Stimulated activated CD8-positive, alpha-beta memory T cell treated with anti-CD3 and anti-CD28 coated beads, Interleukin-12 subunit alpha, Interleukin-12 subunit beta, amount 100 ng/mL, for 4 hours (primary cell): ENCODE measurements at places on chromosomes 16 and 17.

- DNase-seq, result no peak
Observed at GRCh38 chr16:51049678-51050376, 101.2 kb downstream of the SALL1 start.

GRCh38 chr17:7410634-7411426 lies 3.2 kb downstream of the NLGN2 start:
- DNase-seq, result no peak

- no peak for DNase-seq
Observed at GRCh38 chr17:6498356-6498755, 54.1 kb downstream of the PIMREG start.

- no peak for DNase-seq
Observed at GRCh38 chr16:11386791-11387546, 41.7 kb downstream of the RMI2 start.

GRCh38 chr16:72865258-72865657 lies 182.7 kb downstream of the ZFHX3 start:
- no peak for DNase-seq

DNA sequence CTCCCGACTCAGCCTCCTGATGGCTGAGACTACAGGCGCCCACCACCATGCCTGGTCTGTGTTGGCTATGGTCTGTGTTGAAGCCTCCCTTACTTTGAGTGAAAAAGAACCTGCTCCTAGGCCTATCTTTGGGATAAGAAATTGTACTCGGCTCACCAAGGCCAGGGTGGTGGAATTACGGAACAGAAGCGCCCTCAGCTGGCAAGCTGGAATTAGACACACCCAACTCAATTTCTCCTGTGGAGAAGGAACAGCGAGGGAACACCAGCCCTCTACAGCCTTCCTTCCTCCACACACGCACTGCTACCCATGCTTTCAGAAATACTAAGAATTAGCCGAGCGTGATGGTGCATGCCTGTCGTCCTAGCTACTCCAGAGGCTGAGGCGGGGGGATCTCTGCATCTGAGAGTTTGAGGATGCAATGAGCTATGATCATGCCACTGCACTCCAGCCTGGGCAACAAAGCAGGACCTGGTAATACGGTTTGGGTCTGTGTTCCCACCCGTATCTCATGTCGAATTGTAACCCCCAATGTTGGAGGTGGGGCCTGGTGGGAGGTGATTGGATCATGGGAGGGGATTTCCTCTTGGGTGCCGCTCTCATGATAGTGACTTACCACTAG lies 40.1 kb upstream of the RBBP6 start:
- DNase-seq, result no peak

DNA sequence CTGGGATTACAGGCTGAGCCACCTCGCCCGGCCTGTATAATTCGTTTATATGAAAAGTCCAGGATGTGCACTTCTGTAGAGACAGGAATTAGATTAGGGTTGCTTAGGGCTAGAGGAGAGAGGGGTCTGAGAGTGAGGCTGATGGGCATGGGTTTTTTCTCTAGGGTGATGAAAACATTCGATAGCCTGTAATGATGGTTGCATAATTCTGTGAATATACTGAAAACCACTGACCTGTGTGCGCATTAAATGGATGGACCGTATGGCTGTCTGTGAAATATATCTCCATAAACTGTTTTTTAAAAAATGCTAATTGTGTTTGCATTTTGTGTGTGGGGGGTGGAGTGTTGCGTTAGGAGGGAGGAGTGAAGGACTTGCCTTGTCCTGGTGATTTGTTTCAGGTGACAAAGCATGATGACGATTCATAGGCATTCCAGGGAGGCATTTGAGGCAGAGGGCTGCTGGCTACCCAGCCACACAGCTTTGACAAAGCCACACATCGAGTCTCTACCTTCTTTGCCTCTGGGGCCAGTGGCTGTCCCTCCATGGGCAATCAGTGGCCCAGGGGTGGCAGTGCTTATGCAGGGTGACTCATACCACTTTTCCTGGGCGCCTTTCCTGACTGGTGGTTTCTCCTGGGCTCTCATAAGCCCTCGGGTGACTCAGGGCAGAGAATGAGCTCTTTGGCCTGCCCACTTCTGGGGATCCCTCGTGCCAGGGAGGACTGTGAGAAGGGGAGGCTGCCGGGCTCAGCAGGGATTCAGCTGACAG lies 148.5 kb upstream of the WSCD1 start:
- no peak for DNase-seq
